ENCODE measurements at places on chromosomes 6 and 20.
A peak's percentile ranks its signal among the peaks of the same experiment; 100 is the strongest.

GRCh38 chr6:30615219-30615957 is 1.7 kb downstream of the PPP1R10 start:
- DNase-seq = peak; percentile 29

- no peak for DNase-seq
Observed at GRCh38 chr6:91719414-91719813, 1132.5 kb upstream of the MAP3K7 start.

DNA sequence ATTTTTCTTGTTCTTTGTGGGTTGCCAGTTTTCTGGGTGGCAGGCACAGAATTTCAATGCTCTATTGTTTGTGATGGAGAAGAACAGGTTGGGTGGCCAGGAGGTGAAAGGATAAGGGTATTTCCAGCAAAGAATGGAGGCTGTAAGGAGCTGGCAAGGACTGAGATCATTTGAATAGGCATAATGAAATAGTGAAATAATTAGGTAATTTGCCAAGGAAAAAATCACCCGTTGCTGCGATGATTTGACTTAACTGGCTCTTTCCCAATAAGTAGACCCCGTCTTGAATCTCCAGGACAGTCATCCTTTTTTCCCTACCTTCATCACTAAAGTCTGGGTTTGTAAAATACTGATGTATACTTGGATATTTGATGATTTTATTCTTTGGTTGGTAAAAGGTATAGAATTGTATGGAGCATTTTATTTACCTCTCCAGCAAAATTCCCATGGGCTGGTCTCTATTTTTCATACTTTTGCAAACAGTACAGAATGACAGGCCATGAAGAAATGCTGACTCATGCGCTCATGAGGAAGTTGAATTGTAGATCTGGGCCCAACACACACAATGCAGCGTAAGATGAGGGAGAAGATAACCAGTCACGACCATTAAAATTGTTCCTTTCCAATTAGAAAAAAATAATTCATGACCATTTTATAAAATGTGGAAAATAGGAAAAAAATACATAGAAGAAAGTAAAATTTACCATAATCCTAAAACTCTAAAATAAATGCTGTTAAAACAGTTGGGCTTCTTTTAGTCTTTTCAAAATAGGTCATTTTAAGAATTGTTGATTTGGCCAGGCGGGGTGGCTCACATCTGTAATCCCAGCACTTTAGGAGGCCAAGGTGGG is 2.4 kb upstream of the GCNT2 start:
- no peak for DNase-seq

GRCh38 chr6:22146678-22146930 is 150.2 kb downstream of the PRL start:
- DNase-seq = no peak

DNA sequence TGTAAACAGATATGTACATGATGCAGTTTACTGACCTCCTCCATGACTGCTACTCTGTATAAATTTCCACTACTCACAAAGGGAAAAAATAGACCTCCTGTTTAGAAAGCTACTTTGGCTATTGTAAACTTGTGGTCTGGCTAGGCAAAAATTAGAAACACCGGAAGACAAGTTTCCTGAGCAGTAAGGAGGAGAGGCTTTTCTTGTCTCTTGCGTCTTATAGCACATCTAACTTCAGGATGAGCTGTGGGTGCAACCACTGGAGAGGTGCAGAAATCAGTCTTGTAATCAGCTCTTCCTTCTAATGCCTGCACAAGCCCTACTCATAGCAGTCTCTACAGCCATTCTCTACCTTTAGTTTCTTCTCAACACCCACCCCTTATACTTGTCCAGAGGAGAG is 296.5 kb upstream of the SLC35B3 start:
- DNase-seq = no peak

GRCh38 chr6:101088594-101088993 is 207.5 kb upstream of the ASCC3 start:
- DNase-seq = no peak

DNA sequence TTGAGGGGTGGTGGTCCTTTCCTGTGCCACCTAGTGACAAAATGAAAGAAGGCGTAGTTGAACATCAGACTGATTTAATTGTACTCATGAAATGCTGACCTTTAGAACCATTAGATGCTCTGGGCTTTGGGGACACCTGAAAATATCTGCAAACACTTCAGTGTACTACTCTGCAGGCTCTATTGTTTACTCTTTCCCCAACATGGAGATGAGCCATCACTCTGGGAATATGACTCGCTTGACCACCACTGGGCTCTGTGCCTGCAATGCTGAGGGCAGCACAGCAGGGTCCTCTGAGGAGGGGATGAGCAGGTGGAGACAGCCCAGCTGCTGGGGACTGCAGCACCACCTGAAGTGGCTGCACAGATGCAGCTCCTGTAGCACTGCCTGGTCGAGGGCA is 74.8 kb upstream of the SLC24A3 start:
- DNase-seq = no peak

DNA sequence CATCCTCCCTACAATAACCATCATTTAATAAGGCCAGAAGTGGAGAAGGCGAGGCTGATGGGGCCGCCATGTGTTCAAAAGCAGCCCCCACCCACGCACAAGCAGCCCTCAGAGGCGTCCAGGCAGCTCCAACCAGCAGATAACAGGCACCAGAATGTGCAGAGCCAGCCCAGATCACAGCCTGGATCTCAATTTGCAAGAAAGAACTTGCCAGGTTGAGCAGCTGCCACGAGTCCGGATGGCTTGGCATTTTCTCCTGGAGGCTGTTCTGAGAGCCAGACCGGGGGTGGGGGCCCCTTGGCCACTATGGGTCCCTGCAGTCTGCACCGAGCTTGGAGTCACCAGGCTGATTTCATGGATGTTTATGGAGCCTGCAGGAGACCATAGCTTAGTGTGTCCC is 338.1 kb downstream of the PREX1 start:
- no peak for DNase-seq

DNA sequence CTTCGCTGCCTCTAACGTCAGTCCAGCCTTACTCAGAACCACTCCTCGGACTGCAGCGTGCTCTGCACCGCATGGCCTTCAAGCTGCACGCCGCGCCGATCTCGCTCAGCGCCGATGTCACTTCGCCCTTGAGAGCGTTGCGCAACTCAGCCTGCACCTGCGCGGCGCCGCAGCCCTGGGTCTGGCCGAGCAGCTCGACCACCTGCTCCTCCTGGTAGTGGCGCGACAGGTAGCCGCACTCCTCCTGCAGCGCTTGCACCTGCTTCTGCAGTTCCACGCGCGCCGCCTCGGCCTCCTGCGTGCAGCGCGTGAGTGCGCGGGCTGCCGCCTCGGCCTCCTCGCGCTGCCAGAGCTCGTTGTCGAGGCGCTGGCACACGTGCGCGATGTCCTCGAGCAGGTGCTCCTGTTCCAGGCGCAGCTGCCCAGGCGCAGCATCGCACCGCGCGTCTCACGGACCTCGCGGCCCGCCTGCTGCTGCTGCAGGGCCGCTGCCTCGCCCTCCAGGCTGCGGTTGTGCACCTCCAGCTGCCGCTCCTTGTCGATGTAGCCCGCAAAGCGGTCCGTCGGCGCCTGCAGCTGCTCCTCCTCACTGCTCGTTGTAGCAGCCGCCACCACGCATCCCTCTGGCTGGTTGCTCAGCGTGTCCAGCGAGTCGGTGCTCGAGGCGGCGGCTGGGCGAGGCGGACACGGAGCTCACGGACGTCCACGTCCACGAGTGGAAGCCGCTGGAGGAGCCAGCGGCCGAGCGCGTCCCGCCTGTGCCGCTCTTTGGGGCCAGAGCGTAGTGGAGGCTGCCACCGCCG is 380.6 kb upstream of the CHD6 start:
- no peak for DNase-seq

DNA sequence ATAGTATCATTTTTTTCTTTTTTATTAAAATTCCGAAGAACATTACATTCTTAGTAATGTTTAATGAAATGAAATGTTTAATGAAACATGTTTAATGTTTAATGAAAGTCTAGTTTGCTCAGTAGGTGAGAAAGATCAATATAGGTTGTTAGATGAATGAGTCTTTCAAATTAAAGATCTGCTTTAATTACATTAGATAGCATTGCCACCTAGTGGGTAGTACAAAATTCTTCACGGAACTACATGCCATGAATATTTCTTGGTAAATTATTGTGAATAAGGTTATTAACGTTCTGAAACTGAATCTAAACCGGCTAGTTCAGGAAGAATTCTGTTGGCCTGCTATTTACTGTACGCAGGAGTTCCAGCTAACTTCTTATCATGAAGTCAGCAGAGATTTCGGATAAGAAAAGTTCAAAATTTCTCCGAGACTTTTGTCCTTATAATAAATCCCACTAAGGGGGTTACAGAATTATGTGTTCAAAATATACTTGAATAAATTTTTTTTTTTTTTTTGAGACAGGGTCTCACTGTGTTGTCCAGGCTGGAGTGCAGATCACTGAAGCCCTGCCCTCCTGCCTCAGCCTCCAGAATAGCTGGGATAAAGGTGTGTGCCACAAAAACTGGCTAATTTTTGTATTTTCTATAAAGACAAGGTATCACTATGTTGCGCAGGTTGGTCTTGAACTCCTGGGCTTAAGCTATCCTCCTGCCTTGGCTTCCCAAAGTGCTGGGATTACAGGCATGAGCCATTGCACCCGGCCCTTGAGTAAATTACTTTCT is 7.9 kb upstream of the GMNN start:
- no peak for DNase-seq

DNA sequence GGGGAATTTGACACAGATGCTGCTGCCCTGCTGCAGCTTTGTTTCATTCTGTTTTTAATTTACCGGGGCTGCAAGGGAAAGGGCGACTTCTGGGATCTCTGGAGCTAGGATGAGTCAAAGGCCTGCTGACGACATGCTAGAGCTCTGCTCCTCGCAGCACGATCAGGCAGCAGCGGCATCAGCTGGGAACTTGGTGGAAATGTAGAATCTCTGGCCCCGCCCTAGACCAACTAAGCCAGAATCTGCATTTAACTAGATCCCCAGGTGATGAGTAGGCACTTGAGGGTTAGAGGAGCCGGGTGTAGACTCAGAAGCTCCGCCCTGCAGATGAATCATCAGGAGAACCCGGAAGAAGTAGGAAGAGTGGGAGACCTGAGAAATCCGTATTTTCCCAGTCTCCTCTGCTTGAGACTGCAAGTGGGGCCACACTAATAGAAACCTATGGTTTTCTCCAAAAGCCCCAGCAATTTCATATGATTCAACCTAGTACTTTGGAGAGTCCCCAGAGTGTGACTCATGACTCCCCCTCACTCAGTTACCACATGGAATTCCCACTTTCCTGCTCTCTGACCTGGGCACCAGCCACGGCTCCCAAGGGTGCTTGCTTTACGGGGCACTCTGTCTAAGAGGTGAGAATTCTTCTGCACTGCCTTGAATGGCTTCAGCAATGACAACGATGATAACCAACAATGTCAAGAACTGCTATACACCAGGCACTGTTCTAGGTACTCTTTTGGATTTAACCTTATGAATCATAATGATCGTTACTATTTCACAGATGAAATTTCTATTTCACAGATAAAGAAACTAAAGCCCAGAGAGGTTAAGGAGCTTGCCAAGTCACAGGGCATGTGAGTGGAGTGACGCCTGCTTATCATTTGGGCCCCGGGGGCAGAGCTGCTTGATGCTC is 18.1 kb downstream of the TUBB2B start:
- no peak for DNase-seq

GRCh38 chr6:33589392-33589730 is 9.3 kb upstream of the BAK1 start:
- no peak for DNase-seq

GRCh38 chr6:71979911-71980310 is 93.6 kb downstream of the RIMS1 start:
- no peak for DNase-seq

DNA sequence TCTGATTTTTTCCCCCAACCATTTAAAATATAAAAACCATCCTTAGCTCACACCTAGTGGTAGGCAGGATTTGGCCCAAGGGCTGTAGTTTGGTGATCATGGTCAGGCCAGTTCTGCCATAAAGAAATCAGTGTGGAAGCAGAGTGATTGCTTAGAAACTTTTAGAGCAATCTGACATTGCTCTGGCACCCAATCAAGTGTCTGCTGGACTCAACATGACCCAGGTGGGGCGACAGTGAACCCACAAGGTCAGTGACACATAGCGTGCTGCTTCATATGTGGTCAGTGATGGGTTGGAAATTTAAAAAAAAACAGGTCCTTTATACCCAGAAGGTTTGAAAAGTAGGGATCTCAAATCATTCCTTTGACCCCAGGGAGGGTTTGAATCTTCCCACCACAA is 107.9 kb downstream of the BANF2 start:
- no peak for DNase-seq

DNA sequence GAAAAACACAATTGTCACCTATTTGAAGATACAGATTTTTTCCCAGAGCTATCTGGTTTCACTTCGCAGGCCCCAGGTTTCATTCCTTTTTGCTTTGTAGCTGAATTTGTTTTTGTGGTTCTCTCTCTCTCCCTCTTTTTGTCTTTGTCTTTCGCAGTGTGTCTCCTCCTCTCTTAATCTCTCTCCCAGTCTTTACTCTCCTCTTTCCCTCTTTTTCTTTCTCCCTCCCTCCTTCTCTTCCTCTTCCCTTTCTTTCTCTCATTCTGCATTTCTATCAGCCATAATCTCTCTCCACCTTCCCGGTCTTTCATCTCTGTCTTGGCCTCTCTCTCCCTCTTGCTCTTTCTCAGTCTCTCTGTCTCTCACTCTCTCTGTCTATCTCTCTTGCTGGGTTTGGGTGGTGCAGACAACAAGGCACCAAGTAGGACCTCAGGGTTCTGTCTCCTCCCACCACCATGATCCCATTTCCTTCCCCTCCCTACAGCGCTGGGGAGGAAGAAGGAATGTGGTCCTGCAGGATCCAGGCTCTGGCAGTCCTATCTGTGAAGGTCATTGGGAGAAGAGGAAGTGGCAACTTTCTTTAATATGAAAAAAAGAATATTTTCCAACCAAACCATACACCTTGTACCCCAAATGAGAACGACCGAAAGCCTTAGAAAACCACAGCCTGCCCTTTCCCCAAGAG is 63.2 kb downstream of the BANF2 start:
- DNase-seq = no peak

DNA sequence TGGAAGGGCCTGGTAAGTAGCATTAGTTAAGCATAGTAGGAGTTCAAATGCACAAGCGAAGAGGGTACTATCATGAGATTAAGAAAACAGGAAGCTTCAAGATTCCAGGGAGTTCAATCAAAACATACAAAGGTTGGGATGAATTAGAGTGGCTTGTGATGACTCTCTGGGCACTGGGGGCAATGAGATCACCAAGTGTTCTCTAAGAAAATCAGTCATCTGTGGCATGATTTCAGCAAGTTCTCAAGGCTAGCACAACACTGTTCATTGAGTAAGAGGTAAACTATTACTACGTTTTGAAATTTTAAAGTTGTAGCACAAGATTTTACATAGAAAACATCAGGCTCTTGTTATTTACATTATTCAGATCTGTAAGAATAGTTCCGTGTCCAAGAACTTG is 139.7 kb upstream of the FLRT3 start:
- DNase-seq = no peak

- DNase-seq = no peak
Observed at GRCh38 chr6:47135772-47136171, 93.6 kb upstream of the ADGRF1 start.
